ENCODE measurements at places on chromosomes 16 and 17.

DNA sequence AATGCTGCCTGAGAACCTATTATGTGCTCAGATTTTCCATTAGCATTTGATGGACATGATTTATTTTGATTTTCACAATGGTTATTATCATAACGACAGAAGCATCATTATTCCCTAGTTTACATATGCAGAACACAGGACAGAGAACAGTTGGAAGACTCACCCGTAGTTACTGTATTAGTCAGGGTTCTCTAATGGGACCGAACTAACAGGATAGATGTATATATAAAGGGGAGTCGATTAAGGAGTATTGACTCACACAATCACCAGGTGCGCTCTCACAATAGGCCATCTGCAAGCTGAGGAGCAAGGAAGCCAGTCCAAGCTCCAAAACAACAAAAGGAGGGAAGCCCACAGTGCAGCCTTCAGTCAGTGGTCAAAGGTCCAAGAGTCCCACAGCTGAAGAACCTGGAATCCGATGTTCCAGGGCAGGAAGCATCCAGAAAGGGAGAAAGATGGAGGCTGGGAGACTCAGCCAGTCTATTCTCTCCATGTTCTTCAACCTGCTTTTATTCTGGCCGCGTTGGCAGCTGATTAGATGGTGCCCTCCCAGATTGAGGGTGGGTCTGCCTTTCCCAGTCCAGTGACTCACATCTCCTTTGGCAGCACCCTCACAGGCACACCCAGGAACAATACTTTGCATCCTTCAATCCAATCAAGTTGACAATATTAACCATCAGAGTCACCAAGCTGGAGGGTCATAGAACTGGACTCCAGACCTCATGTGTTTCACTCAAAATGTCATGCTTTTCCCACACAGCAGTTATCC is 92.7 kb upstream of the XYLT1 start:
- DNase-seq = no peak

DNA sequence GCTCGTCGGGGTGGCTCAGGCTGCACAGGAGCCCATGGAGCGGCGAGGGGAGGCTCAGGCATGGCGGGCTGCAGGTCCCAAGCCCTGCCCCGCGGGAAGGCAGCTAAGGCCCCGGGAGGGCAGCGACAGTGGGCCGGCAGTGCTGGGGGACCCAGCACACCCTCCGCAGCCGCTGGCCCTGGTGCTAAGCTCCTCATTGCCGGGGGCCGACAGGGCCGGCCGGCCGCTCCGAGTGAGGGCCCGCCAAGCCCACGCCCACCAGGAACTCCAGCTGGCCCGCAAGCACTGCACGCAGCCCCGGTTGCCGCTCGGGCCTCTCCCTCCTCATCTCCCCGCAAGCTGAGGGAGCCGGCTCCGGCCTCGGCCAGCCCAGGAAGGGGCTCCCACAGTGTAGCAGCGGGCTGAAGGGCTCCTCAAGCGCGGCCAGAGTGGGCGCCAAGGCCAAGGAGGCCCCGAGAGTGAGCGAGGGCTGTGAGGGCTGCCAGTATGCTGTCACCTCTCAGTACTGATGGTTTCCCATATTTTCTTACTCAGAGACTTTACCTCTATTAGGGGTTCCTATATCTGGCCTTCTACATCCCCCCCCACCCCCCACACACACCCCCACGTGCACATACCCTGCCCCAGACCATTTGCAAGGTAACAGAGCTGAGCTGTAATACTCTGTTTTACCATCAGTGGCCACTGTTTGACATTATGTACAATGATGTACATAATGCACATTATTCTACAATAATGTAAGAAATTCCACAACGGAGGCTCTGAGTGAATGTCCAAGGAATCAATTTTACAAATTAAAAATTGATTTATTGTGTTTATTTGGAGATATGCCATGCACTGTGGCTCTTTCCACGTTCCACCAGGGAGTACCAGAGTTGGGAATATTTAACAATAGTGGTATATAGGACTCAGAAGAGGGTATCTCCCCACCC is 3.7 kb upstream of the VAT1L start:
- no peak for DNase-seq

DNA sequence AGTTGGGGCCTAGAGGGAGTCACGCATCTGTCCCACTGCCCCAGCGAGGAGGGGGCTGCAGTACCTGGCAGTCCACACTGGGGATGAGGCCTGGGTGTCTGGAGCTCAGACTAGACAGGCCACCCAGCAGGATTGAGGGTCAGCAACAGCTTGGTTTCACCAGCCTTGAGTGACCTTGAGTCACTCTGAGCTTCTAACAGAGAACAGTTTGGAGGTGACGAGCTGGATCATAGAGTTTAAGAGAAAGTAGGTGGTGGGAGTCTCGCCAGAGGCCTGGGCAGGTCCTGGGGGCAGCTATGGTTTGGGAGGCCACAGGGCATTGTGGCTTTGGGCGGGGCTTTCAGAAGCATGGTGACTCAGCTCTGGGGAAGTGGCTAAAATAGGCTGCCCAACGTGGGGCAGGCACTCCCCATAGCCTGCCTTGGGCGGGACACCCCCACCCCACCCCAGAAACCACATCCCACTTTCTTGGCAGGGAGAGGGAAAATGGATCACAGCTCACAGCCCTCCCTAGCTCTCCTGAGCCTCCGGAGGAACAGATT is 20.5 kb downstream of the CDC42EP4 start:
- no peak for DNase-seq

DNA sequence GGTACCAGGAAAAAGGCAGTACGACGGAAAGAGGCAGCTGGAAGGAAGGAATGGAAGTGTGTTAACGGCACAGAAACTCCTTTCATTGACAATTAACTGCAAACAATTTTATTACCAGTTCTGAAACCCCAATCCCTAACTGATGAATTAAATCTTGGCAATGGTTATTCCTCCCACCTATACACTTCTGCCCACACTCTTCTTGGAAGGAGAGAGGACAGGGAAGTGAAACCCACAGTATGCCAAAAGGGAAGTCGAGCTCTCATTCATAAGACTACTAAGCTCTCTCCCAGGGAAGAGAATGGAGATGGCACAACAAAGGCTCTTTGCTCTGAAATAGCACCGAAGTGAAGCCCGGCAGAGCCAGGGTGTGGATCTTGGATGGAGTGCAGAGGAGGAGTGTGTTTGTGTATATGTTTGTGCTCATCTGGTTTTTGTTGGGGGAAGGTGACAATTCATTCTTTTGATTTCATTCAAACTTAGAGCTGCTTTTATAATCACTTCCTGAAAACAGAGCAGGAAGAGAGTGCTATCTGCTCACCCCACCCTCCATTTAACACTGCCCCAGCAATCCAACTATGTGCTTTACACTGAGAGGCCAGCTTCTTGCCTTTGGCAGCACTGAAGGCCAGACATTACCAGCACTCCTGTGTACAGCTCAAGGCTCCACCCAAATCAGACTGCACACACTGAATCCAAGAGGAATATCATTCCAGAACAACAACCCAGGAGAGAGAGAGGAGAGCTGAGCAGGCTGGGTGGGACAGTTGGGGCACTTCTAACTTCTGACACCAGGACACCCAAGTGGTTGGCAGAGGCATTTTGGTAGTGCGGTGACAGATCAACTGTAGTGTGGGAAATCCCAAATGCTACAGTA is 68.7 kb downstream of the HIC1 start:
- no peak for DNase-seq

GRCh38 chr17:7262192-7262934 is at the start of gene CLDN7:
Gene CLDN7, minus strand, starts transcription at chr17:7262478. Its CDS starts 435 bp downstream, at chr17:7262043.
- no peak for DNase-seq

- no peak for DNase-seq
Observed at GRCh38 chr17:59160157-59161025, 4.8 kb downstream of the PRR11 start.

- DNase-seq = no peak
Observed at GRCh38 chr16:73047536-73048291, at the start of gene ZFHX3. Gene ZFHX3, minus strand, starts transcription at chr16:73048128. Its CDS starts 87,983 bp downstream, at chr16:72960145.

- DNase-seq = no peak
Observed at GRCh38 chr17:28843816-28844148, 1.2 kb upstream of the FAM222B start.

DNA sequence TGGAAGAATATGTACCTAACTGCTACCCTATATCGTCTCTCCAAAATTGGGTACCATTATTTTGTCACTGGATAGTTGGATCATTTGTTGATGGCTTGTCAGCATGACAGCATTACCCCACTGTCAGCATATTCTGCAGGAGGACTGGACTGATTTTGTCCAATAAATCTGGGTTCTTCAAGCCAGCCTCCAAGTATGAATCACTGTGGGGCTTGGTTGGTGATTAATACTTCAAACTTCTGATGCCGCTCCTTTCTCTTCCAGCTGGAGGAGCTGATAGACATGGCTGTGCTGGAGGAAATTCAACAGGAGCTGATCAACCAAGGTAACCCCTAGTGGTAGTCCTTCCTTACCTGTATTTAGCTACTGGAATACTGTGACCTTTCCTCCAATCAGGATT is 2.5 kb downstream of the RPAIN start:
- no peak for DNase-seq

- DNase-seq = no peak
Observed at GRCh38 chr16:86087896-86088230, 188.9 kb downstream of the IRF8 start.

DNA sequence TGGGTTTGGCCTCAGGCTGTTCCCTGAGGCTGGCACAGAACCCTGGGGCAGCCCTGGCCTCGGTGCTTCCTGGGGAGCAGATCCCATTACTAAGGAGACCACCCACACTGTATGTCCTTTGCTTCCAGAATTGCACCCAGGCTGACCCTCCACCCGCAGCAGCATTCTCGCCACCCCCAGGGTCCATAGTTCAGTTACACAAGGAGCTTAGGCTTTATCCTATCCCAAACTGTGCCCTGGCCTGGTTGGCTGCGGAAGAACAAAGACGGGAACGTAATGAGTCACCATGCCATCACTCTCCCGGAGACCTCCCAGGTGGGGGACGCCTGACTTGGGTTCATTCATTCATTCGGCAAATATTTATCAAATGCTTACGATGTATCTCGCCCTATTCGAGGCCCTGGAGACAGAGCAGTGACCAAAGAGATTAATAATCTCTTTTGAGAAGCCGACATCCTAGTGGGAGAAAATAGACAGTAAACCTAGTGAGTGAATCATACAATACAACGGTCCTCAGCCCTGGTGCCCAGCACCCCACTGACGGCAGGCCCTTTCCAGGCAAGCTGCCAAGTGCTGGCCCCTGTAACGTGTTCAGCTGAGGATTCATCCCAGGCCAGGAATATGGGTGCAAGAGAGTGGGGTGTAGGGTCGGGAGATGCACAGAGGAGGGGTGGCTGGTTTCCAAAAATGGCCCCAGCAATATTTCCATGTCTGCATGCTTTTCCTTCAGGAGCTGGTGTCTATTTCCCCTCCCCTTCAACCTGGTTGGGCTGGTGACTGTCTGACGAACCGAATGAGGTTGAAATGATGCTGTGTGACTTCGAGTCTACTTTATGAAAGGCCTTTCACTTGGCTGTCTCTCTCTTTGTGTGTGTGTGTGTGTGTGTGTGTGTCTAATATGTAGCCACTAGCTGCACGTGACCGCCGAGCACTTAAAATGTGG is 134.2 kb downstream of the MGAT5B start:
- no peak for DNase-seq

- DNase-seq = no peak
Observed at GRCh38 chr16:62586128-62586862, 550.1 kb upstream of the CDH8 start.

- DNase-seq = no peak
Observed at GRCh38 chr16:75471723-75472633, 7.5 kb upstream of the TMEM170A start.

GRCh38 chr16:59848296-59848695 is 1114.2 kb upstream of the GOT2 start:
- no peak for DNase-seq

DNA sequence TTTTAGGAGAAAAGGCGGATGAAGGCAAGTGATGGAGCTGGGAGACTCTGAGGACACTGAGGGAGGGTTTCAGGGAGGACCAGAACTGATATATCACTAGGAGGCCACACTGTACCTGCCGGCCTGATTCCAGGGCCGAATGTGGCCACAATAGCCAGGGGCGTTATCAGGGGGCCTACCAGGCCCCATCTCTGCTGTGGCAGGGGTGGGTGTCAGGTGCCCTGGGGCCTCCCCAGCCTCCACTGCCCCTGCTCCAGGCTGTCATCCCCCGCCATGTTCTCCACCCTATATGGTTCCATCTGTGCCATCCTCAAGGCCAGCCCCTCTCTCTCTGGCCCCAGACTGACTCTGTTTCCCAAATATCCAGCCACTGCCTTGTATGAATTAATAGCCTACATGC is 246.5 kb downstream of the GSG1L start:
- no peak for DNase-seq

GRCh38 chr16:56226845-56227525 is 35.7 kb downstream of the GNAO1 start:
- no peak for DNase-seq
